ENCODE measurements at places on chromosomes 5 and 9.

DNA sequence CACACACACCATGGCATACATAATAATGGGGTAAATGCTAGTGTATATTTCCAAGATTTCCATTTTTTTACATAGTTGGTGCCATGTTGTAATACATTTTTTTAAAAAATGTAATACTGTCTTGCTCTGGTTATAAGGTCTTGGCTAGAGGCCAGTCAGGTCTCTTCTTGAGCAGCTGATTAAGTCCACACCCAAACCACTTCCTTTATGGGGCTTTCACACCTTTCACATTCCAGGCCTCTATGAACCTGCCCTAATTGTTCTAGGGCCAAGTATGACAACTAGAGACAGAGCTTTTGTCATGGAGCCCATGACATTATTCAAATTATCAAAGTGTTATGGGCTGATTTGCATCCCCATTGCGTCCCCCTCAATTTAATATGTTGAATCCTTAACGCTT lies 495.6 kb upstream of the CTNND2 start:
- DNase-seq: no peak

GRCh38 chr5:166671811-166672210 lies 1619.6 kb upstream of the WWC1 start:
- DNase-seq: no peak

DNA sequence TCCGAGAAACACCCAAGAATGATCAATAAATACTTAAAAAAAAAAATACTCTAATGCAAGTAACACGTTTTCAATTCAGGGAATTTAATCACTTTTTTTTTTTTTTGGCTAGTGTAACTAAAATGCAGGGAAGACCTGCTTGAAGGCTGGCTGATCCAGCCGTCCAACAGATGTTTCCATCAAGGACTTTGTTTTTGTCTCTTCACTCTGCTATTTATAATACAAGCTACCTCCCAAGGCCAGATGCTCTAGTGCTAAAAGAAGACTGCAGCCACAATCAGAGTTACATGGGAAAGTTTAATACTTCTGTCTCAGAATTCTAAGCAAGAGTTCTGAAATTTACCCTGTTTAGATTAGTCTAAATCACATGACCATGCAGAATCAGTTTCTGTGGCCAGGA lies 14.5 kb downstream of the TBCA start:
- no peak for DNase-seq

DNA sequence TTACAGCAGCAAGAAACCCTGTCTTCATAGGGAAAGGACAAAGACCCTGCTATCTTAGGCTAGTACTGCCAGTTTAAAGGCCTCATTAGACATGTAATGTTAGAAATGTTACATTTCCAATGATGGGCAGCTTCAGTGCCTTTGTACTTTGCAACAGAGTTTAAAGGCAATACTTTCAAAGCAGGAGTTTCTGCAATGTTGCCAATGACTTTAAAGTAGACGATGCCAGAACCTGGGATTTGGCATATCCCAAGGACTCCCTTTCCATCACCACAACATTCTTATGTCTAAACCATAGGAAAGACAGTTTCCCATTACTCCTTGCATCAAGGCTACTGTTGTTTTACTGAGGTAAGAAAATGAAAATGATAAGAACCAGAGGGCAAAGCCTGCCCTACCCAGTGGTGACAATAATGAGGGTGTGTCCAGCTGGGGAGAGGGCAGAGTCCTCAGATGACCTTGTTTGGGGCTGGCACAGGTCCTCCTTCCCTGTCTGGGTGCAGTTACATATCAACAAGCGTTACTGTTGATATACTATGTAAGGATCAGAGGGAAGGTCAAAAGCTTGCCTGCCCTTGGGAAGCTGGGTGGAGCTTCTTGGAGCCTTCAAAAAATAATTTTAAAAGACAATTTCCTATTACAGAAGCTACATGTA lies 27.5 kb upstream of the MLANA start:
- DNase-seq: no peak

DNA sequence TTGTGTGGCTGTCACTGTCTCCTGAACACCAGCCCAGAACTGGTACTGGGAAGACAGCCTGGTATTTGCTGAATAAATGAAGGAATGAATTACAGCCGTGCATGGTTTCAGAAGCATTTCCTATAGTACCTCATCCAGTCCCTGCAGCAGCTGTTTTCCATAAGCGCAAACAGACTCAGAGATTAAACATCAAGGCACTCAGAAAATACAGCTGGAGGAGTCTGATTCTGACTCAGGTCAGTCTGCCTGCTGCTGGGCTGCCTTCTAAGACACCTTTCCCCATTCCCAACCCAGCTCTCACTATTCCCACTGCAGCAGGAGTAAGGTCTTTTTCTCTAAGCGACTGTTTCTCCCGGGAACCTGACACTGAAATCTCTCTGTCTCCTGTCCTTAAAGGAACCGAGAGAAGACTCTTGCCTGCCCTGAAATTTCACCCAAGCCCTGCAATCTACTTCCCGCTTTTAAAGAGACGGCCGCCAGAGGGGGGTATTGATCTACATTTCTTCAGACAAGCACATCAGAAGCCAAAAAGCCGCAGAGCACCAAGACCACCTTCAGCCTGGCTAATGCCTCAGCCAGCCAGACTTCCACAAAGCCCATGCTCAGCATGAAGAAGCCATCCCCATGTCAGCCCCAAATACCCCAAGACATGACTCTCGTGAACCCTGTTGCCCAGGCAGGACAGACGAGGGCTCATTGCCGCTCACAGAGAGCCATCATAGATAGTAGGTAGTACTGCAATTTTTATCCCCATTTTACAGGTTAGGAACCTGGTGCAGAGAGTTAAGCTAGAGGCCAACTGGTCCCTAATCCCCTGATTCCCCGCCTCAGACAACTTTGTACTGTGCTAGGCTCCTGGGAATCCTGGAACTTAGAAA lies 5.4 kb upstream of the FOXI1 start:
- DNase-seq: peak; percentile 75

All from EH (cell line).